Calu3 (cell line): ENCODE measurements at places on chromosomes 3 and 15. TPM values are rescaled to one million over a fixed set of nuclear protein-coding genes. Genes with fewer than 3 reads are reported as not detected.

HDC gene
- total RNA-seq: not detected in 2 replicates

NXPE3 gene
- 3.0 and 3.1 TPM in 2 replicates for total RNA-seq

GRCh38 chr3:19775765-19776164 lies 158.3 kb downstream of the EFHB start:
- no peak for DNase-seq

DNA sequence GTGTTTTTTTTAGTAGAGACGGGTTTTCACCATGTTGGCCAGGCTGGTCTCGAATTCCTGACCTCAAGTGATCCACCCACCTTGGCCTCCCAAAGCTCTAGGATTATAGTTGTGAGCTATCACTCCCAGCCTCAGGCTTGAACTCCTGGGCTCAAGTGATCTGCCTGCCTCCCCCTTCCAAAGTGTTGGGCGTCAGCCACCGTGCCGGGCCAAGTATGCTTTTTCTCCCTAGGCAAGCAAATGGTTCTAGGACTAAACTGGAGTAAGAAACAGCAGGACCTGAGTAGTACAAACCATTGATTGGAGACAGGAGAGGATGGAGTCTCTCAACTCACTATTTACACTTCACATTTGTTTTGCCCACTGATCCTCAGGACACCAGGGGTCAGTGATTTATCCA lies 4.6 kb upstream of the PTPN9 start:
- no peak for DNase-seq

- DNase-seq: no peak
These were observed 36.9 kb upstream of the CTSH start for GRCh38 chr15:78981532-78982313.

DNA sequence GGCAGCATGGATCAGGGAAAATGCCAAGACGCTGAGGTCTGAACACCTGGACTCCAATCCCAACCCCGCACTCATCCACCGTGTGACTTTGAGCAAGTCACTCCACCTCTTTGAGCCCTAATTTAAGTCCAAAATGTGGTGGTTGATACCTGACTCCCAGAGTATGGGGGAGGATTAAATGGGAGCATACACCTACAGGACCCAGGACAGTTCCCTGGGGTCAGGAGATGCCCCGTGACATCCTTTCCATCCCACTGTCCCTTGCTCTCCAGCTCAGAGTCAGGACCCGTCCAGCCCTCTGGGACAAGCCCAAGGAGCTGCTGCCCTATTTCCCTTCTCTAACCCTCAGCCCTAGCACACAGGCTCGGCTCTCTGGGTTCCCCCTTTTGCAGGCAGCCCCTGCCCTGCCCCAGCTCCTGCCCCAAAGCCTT lies 276.4 kb downstream of the XXYLT1 start:
- no peak for DNase-seq

- DNase-seq: no peak
These were observed 181.0 kb upstream of the RASGRP1 start for GRCh38 chr15:38745626-38746025.

GRCh38 chr3:123663977-123664376 lies 79.1 kb upstream of the HACD2 start:
- DNase-seq: no peak

DNA sequence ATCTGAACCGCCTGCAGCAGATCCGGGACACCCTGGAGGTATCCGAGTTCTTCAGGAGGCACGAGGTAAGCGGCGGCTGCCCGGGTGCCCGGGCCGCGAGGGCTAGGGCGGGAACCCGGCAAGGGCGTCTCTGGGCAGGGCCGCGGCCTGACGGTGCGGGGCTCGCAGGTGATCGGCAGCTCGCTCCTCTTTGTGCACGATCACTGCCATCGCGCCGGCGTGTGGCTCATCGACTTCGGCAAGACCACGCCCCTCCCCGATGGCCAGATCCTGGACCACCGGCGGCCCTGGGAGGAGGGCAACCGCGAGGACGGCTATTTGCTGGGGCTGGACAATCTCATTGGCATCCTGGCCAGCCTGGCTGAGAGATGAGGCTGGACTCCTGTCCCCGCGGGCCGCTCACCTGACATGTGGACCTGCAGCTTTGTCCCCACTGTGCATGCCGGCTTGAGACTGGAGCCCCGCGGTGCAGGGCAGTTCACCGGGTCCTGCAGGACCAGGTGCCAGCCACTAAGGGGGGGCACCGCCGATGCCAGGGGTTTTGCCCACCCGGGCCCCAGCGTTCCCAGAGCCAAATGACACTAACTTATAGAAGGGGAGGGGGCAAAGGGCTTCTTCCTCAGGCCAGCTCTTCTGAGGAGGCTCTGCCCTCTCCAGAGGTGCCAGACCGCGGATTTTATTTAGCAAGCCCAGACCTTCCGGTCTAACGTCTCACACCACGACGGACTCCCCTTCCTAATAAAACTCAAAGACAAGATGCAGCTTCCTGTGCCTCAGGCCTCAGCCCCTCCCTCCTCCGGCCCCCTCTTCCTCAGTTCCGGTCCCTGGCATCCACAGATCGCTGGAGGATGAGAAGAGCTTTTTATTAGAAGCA lies 9.4 kb downstream of the ITPKA start:
- DNase-seq: no peak
